ENCODE measurements at places on chromosomes 3 and 15.

DNA sequence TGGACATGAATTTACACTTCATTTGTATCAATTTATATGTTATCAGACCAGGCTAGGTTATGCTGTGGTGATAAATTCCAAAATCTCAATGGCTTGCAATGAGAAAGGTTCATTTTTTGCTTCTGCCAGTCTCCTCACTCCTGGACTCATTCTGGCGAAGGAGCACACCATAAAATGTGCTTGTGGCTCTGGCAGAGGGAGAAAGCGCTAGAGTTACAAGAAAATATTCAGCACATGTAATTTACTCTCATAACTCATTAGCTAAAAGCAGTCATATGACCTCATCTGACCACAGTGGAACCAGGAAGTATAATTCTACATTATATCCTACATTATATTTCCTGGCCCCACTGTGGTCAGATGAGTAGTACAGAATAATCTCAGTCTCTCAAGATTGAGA, 193.8 kb downstream of the BCHE start:
- peak; percentile 78 for DNase-seq

GRCh38 chr3:56896357-56896756, 94.6 kb upstream of the ARHGEF3 start:
- no peak for DNase-seq

DNA sequence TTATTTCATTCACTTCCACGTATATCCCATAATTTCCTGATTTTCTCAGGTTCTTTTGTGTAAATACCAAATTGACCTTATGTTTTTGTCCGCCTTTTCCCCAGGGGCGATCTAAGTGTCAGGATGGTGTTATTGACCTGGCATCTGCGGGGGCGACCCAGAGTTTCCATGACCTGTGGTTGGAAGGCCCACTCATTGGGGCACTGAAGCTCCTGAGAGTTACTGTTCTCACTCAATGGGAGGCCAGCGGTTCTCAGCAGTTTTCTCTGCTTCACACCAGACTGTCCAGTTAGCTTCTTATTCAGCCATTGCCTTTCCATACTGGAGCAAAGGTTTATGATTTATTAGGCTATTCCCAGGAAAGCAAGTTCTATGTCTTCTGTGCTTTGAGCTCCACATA, 53.3 kb downstream of the B3GALNT1 start:
- no peak for DNase-seq

GRCh38 chr15:69154684-69155083, 5.8 kb upstream of the GLCE start:
- DNase-seq: peak; percentile 61

DNA sequence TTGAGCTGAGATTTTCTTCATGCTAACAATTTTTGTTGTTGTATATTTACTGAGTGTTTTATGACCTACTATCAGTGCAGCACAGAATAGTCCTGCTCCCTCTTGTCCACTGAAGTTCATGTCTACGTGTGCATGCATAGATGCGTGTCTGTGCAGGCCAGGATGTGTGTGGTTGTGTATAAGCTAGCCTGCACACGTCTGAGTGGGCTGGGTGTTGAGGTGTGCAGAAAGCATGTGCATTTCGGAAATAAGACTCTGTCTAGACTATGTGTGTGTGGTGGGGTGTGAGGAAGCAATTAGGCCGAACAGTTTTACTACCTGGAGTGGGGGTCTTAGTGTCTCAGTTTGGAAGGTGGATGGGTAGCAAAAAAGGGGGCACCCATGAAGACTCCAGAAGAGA, 39.2 kb downstream of the ATP2B2 start:
- DNase-seq: no peak

All from astrocyte of the spinal cord (primary cell).